ENCODE measurements at places on chromosomes 7 and 10. TPM values are rescaled to one million over a fixed set of nuclear protein-coding genes. Genes with fewer than 3 reads are reported as not detected.

GRCh38 chr10:119090968-119091367, 10.4 kb upstream of the EIF3A start:
- peaks cover 56% of the 10 kb centered on the region for H3K4me1 ChIP-seq
- peak; percentile 64 for DNase-seq
- H3K4me3 ChIP-seq: peak overlapping the region; percentile 56
- peak overlapping the region; percentile 98 for H3K27ac ChIP-seq
- no peaks in the 10 kb centered on the region for H3K27me3 ChIP-seq

TRPV5 gene
- not detected for total RNA-seq

DNA sequence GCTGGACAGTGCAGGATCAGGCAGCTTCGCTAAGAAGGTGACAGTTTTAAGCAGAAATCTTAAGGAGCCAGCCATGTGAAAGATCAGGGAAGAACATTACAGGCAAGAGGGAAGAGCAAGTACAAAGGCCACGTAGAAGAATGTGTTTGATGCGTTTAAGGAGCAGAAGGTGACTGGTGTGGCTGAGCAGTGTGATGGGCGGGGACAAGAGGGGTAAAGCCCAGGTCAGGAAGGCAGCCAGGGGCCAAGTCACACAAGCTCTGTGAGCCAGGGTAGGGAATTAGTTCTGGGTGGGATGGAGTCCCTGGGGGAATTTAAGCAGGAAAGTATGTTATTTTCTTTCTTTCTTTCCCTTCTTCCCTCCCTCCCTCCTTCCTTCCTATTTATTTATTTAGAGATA, 166.9 kb downstream of the SH3PXD2A start:
- H3K36me3 ChIP-seq: no peaks in the 10 kb centered on the region
- H3K4me1 ChIP-seq: peaks cover 19% of the 10 kb centered on the region
- H3K27me3 ChIP-seq: peaks cover 14% of the 10 kb centered on the region
- DNase-seq: no peak

DNA sequence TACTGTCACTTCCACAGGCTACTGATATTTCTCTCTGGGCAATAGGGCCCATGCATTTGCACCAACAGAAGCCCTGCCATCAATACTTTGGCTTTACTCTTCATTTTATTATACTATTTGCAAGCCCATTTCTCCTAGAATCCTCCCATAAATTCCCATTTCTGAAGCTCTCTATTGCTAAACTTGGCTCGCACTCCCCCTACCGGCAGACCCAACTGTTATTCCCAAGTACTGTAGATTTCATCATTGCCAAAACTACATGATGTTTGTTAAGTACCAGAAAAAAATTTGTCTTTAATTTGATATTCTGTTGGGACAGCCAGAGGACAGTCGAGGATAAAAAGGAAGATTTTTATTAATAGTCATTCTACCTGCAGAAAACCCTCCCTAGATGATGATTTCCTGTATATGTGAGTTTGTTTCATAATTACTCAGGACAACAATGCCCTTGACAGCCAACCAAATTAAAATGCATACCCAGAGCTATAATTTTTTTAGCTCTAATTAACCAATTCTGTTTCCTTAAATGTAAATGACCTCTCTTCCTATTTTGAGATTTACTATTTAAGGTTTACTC, 298.6 kb downstream of the REEP3 start:
- no peak overlapping the region for H3K4me3 ChIP-seq
- no peaks in the 10 kb centered on the region for H3K4me1 ChIP-seq
- peaks cover 24% of the 10 kb centered on the region for H3K27me3 ChIP-seq
- no peaks in the 10 kb centered on the region for H3K36me3 ChIP-seq
- H3K27ac ChIP-seq: no peak overlapping the region

- no peak overlapping the region for H3K27ac ChIP-seq
- peaks cover 28% of the 10 kb centered on the region for H3K4me1 ChIP-seq
- no peaks in the 10 kb centered on the region for H3K36me3 ChIP-seq
- DNase-seq: no peak
These were observed 173.7 kb downstream of the COBL start for GRCh38 chr7:51142741-51143385.

DRGX gene
- total RNA-seq: not detected

HOGA1 gene
- total RNA-seq: not detected

GRCh38 chr10:60359066-60359465, 30.6 kb downstream of the ANK3 start:
- H3K27me3 ChIP-seq: no peaks in the 10 kb centered on the region
- no peak for DNase-seq
- H3K4me1 ChIP-seq: no peaks in the 10 kb centered on the region
- H3K27ac ChIP-seq: no peak overlapping the region
- no peaks in the 10 kb centered on the region for H3K36me3 ChIP-seq

DNA sequence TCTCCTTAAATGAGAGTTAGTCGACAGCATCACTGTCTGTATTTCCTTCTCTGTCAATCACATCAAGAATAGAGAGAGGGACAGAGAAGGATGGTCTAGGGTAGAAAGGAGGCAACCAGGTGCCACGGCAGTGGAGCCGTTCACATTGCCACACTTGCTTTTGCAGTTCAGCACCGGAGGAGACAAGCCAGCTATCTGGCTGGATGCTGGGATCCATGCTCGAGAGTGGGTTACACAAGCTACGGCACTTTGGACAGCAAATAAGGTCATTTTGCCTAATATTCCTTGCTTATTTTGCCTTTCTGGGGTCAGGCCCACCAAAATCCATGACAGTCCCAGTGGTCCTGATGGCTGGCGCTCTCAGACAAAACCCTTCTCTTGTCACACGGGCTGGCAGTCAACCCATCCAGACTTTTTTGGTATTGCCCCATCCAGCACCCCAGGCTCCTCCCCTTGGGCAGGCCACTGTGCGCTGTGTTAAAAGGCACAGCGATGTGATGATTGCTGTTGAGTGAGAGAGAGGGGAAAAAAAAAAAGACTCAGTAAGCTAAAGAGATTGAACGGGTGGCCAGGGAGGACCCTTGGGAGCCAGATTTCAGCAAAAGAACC, 8.4 kb downstream of the CPA2 start:
- no peak for DNase-seq
- peaks cover 4% of the 10 kb centered on the region for H3K27me3 ChIP-seq
- H3K36me3 ChIP-seq: no peaks in the 10 kb centered on the region
- H3K27ac ChIP-seq: no peak overlapping the region

- H3K27me3 ChIP-seq: no peaks in the 10 kb centered on the region
- H3K27ac ChIP-seq: no peak overlapping the region
- no peak for DNase-seq
- H3K4me1 ChIP-seq: no peaks in the 10 kb centered on the region
These were observed 513.0 kb downstream of the INHBA start for GRCh38 chr7:41189866-41190265.

ZNF467 gene
- 0.32 TPM for total RNA-seq

DNA sequence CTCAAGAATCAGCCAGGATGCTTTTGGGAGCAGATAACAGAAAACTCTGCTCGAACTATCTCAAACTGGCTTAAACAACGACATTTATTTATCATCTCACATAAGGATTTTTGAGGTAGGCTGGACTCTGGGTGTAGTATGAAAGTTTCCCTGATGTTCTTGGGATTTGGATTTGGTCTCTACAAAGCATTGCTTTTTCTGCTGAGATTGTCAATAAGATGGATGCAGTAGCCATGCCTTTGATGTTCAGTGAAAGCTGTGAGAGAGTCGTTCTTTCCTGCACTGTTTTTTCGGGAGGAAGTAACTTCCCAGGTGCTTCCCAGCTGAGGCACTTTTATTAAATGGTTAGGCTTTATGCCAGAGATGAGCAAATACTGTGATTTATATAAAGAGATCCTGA, 181.1 kb downstream of the PRKG1 start:
- no peaks in the 10 kb centered on the region for H3K27me3 ChIP-seq
- no peaks in the 10 kb centered on the region for H3K4me1 ChIP-seq
- no peak for DNase-seq

GRCh38 chr10:101292194-101293006, 61.6 kb upstream of the BTRC start:
- H3K4me1 ChIP-seq: peaks cover 4% of the 10 kb centered on the region
- no peak overlapping the region for H3K4me3 ChIP-seq
- peaks cover 75% of the 10 kb centered on the region for H3K27me3 ChIP-seq

AKR1E2 gene
- total RNA-seq: 11.2 TPM

Data from activated CD4-positive, alpha-beta T cell treated with anti-CD3 and anti-CD28 coated beads, Interleukin-2, amount 10 ng/mL, durations not matched to agents 7 days and 5 days (primary cell).